ENCODE measurements at places on chromosomes 11 and 22.
A peak's percentile ranks its signal among the peaks of the same experiment; 100 is the strongest.

DNA sequence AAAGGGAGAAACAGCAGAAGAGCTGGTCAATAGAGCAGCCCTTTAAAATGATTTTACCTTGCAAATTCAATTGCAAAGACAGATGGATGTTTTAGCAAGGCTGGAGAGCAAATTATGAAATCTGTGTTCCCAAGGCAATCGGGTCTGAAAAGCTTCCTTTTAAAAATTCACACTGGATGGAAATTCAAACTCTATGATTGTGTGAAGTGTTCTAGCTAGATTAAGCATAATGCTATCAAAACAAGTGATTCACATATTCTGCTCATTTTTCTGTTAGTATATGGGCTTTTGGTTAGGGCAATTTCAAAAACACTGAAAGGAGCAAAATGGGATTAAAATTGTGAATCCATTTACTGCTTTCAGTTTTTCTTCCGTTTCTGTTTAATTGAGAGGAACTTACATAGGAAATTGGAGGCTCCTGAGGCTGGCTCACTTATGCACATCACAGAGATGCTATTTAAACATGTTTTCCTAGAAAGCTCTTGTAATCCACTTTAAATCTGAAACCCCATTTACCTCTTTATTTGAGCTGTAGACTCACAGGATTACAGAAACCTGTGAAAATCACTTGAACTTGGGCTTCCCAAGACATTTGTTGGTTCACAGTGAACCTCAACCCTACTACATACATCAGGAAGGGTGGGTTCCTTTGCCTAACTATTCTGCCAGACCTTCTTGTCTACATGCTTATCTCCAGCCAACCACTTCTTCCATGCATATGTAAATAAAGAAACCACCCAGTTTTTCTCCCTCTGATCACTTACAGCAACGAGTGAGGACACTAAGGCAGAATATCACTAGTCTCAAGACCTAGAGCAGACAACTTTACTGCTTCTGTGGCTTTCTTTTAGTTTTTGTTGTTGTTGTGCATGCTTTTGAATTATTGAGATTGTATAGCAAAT lies 201.9 kb upstream of the PITPNB start:
- no peak for DNase-seq

GRCh38 chr11:50181334-50181733 lies 148.7 kb downstream of the OR4C45 start:
- DNase-seq = no peak

- no peak for DNase-seq
These were observed 9.0 kb downstream of the GNAZ start for GRCh38 chr22:23079240-23079768.

- DNase-seq = peak; percentile 55
These were observed 47.0 kb upstream of the TIMP3 start for GRCh38 chr22:32754413-32755041.

- no peak for DNase-seq
These were observed 6.4 kb downstream of the SELENOM start for GRCh38 chr22:31100762-31101525.

DNA sequence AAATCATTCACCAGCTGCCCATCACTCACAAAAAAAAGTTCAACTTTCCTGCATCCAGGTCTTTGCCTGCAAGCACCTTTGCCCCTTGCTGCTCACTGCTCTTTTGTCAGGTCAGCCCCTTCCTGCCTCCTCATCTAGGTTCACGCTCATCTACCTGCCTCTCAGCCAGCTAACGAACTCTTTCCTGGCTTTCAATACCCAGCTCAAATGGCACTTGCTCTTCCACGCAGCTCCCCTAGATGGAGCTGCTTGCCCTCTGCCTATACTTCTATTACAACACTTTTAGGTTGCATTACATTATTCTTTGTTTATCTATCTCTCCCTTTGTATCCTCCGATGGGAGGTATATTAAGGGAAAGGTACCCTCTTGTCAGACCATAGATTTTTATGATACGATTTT lies 78.9 kb upstream of the TBCEL start:
- DNase-seq = no peak

DNA sequence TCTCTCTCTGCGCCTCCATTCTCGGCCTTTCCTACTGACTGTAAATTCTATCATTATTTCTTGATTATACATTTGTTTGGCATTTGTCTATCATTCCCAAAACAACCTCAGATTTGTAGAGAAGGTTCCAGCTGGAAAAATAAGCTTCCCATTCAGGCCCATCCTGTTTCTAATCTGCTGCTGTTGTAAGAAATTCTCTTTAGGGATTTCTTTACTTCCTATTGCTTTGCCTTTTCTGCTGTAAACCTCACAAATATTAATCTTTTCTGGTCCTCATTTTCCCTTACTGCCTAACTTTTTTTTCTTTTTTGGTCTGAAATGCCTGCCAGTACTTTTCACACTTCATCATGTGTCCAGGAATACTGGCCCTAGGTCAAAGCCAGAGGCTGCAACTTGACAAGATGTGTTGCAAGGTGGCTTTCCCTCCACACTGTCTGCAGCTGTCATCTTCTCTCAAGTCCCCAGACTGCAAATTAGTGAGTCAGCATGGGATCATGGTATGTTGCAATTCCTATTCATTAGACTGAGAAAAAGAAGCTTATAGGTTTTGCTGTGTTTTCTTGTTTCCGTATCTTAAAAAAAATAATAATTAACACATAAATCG lies 858.7 kb upstream of the CHORDC1 start:
- DNase-seq = no peak

DNA sequence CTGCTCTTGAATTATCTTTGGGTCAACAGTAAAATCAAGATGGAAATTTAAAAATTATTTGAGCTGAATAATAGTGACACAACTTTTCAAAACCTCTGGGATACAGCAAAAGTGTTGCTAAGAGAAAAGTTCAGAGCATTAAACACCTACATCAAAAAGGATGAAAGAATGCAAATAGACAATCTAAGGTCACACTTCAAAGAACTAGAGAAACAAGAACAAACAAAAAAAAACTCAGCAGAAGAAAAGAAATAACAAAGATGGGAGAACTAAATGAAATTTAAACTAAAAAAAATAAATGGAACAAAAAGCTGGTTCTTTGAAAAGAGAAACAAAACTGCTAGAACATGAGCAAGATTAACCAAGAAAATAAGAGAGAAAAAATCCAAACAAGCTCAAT lies 15.0 kb upstream of the TMEM45B start:
- no peak for DNase-seq

DNA sequence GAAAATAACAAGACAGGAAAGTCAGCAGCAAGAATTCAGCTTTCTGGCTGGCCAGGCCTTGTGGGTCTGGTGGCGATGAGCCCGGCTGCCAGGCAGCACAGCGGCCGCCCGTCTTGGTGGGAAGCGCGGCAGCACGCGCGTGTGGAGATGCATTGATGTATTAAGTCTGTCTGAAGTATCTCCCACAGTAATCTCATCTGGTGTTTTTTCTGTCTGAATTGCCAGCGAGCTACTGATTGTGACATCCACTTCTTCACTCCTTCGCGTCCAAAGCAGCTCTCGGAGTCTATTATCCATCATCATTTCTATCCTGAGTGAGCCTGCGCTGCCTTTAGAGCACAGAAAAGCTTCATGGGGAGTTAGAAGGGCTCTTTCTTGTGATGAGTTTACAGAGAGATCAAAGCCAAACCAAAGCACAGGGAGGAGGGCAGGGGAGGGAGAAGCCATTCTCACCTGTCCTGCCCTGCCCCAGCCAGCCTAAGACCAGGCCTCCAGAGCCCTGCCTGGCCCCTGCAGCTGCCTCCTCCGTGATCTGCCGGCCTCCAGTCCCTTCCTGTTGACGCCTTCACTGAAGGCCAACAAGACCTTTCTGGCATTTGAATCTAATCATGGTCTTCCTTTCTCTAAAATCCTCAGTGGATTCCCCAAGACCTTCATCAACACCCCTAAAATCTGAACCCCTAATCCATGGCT lies 1419.0 kb downstream of the TBC1D22A start:
- no peak for DNase-seq

DNA sequence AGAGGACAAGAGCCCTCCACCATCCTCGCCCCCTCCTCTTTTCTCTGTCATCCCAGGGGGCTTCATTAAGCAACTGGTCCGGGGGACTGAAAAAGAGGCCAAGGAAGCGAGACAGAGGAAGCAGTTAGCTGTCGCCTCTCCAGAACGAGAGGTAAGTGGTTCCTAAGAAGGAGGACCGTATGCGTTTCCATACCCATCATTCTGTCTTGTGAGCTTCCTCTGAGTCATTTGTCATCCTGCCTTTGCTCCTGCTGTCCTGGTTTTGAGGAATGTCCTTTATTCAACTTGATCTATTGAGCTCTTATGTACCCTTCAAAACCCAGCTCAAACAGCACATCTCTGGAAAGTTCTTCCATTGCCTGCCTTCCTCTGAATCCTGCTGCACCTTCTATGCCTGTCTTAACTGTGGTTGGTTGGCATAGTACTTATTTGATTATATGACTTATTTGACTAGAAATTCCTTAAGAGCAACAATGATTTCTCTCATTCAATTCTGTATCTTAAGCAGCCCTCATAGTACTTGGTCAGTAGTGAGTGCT lies 21.3 kb downstream of the MYO18B start:
- DNase-seq = no peak

DNA sequence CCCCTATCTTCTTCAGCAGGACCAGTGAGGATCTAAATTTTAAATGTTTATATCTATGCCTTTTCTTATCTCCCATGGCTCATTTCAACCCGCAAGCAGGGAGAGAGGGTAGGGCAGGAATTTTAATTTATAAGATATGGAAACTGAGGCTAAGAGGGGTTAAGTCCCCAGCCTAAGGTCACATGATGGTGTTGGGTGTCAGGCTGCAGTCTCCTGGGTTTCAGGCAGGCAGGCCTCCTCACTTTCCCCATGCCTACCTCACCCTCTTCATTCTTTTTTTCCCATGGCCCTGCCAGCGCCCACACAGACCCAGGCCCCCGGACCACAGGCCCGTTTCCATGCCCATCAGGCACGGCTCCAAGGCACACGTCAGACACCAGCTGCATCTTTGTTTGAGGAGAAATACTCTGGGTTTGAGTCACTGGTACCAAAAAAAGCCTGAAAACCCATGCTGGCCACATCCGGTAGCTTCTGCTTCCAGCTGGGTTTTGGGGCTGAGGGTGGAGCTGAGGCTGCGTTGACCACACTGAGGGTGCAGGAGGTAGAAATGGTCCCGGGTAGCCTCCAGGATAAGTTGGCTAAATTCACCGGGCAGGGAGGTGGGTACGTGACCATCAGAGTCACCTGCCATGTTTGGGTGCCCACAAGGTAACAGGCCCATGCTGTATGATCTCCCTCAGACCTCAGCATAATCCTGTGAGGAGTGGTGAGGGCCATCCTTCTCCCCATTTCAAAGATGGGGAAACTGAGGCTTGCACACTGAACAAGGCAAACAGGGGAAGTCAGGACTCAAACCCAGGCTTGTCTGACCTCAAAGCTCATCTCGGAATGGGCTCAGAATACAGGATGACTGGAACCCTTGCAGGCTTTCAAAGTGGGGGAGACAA lies 7.5 kb downstream of the CRYBB1 start:
- peak; percentile 88 for DNase-seq

- peak; percentile 33 for DNase-seq
These were observed 165.9 kb upstream of the NCAM1 start for GRCh38 chr11:112795142-112795815.

GRCh38 chr11:95999711-96000406 lies 76.0 kb upstream of the MTMR2 start:
- no peak for DNase-seq

GRCh38 chr11:46348566-46349401 lies 1.5 kb downstream of the DGKZ start:
- no peak for DNase-seq

- DNase-seq = no peak
These were observed 139.6 kb downstream of the LARGE1 start for GRCh38 chr22:33780531-33781136.

DNA sequence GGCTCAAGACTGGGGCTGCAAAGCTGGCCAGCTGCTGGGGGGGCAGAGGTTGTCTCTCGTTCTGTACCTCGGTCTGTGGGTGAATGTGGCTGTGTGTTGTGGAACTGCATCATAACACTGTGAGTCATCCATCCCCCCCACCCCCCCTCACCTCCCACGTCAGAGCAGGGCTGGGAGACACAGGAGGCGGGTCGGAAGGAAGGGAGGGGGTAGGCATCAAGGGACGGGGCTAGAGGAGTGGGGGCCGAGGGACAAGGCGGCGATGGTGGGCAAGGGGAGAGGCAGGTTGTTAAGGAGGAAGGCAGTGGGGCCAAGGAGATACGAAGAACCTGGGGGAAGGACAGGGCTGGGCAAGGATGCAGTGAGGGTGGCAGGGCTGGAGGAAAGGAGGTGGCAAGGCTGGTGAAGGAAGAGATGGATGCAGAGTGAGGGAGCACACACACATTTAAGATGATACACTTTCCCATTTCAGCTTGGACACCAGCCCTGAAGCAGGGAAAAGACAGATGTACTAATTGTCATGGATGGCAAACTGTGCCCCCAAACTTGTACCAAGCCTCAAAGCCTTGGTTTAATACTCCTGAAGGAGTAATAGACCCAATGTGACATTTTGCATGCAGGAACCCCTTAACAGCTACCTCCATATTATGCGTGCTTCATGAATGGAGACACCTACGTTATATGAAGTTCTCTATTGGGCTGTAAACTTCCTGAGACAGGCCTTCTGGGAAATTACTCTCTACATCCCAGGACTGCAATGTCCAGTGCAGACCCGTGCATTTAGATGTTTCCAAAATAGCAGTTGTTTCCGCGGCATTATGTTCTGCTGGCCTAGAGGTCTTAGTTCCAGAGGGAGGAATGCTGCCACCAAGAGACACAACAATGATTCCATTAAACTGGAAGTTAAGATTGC lies at the start of gene YPEL4:
YPEL4 (minus strand) TSS at position 87 of the 913 bp plus-strand sequence. CDS start 2,805 bp downstream, outside the sequence.
- peak; percentile 83 for DNase-seq

DNA sequence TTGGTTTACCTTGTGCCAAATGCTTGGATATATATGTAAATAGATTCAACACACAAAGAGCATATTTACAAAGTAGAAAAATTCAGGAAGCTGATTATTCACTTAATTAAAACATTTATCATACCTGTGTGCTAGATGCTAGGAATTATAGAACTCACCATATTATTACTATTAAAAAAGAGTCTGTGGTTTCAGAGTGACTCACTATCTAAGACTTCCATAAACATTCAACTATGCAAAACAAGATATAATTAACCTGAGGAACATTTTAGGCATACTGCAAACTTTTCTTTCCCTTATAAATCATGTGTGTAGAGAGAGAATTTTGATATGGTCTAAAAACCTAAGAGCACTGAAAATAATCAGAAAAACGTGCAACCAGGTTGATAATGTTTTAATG lies 27.3 kb downstream of the CTSC start:
- DNase-seq = no peak

- no peak for DNase-seq
These were observed 15.4 kb downstream of the MS4A13 start for GRCh38 chr11:60530454-60531100.

- peak; percentile 79 for DNase-seq
These were observed 11.8 kb upstream of the UVRAG start for GRCh38 chr11:75802913-75803820.

GRCh38 chr11:17393472-17393871 lies 5.0 kb upstream of the KCNJ11 start:
- DNase-seq = no peak
